CD4-positive, alpha-beta T cell treated with Interleukin-17A for 1 hour (primary cell): ENCODE measurements at places on chromosomes 16 and 17.

DNA sequence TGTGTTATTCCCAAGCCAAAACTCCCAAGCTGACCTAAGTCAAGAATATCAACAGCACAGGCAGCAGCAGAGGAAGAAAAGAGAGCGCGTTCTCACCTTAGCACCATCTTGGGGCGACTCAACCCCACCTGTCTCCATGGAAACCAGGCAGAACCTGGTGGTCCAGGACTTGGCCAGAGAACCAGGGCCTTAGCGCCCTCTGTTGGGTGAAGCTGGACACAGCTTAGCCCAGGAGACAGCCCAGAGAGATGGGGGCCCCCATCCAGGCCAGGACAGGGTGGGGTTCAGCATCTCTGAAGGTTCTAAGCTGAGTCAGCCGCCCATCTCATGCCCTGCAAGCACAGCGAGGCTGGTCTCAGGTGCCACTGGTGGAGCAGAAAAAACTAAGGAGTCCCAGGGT, 60.1 kb upstream of the TMEM132E start:
- DNase-seq: no peak

DNA sequence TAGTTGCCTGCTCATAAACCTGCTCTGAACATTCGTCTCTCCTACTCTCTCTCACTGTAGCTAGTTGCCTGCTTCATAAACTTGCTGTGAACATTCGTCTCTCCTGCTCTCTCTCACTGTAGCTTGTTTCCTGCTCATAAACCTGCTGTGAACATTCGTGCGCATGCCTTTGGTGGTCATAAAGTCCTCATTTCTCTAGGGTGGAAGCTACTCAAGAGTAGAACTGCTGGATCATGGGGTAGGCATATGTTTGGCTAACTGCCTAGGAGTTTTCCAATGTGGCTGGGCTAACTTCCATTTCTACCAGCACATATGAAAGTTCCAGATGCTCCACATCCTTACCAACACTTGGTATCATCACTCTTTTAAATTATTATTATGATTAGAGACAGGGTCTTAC, 174.6 kb upstream of the RPH3AL start:
- no peak for DNase-seq

DNA sequence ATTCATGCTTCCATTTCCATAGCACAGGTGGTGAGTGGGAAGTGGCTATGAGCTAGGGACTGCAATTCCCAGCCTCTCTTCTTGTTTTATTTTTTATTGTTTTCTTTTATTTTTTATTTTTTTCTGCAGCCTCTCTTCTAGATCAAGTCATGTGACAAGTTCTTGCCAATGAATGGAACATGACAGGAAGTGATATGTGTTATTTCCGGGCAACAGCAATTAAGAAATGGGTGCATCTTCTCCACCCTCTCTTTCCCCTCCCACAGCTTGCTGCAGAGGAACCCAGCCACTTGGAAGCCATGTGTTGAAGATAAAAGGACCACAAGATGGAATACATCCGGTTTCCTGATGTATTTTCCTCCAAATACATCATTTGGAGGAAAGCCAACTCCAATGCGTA, 23.6 kb downstream of the IRX5 start:
- no peak for DNase-seq

DNA sequence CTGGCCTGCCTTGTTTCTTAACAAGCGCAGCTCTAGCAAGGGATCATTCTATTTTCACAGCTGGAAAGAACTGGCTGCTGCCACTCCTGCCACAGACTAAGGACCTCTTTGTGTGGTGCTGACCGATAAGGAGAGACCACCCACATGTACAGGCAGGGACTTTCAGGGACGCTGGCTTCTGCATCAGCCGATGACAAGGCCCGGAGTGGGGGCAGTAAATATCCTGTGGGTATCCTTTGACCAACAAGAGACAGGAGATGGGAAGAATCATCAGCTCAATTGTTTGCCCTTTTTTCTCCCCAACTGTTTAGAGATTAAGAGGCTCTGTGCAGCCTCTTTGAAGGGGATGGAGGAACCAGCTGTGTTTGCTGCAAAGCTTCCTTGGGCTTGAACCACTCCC, 9.2 kb upstream of the ITPRIPL2 start:
- no peak for DNase-seq

DNA sequence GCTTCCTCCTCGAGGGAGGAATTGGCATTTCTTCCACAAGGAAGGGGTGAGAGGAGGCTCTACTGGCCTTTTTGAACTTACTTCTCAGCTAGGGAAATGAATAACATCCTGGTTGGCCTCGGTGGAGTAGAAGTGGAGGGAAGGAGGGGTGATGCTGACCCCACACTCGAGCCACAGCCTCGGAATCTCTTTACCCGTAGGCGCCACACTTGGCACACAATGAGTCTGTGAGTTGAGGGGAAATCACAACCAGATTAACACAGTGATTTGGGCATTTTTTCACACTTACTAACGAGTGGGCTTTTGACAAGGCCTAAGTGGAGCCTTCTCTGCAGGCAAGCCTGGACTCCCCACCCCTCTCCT, 47.3 kb upstream of the TBX2 start:
- no peak for DNase-seq

DNA sequence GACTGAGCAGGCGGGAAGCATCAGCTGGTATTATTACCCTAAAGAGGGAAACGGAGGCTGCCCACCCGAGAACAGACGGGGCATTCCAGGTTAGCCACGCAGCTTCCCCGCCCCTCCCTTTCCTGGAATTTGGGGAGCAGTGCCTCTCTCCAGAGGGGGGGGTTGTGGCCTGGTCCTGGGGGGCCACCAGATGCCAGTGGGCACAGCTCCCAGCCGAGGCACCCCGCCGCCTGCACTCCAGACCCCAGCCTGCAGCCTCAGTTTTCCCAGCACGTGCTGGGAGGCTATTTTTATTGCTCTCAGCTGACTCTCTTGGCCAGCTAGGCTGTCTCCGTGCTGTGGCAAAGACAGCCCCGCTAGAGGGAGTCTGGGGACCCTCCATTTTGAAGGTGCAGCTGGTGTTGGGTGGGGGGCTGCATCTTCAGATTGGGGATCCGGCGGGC, 62.7 kb upstream of the GSE1 start:
- no peak for DNase-seq

DNA sequence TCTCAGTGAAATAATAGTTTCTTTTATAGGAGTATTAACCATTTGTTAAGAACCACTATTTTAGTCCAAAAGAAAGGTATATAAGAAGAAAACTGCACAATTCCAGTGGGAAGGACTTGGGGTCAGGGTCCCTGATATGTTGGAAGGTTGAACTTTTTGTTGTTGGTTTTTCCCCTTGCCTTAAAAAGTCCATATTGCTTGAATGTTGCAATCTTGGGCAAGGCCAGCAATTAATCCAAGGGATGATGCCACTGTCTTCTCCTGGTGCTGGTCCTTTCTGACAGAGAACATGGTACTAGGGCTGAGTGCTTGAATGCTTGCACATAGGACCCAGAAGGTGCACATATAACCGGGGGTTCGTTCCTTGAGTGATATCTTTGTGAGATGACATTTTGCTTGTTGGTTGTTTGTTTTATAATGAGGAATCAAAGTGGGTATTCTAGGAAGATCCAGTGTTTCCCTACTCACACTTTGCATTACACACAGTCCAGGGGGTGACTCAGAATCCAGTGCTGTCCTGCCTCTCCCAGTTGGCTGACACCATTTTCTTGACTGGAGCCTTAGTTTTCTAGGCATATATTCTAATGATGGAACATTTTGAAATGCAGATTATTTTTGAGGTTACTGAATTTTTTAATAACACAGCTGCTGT, 54.9 kb downstream of the SIAH1 start:
- DNase-seq: no peak

GRCh38 chr17:74454197-74455024, 12.0 kb upstream of the CD300A start:
- no peak for DNase-seq

DNA sequence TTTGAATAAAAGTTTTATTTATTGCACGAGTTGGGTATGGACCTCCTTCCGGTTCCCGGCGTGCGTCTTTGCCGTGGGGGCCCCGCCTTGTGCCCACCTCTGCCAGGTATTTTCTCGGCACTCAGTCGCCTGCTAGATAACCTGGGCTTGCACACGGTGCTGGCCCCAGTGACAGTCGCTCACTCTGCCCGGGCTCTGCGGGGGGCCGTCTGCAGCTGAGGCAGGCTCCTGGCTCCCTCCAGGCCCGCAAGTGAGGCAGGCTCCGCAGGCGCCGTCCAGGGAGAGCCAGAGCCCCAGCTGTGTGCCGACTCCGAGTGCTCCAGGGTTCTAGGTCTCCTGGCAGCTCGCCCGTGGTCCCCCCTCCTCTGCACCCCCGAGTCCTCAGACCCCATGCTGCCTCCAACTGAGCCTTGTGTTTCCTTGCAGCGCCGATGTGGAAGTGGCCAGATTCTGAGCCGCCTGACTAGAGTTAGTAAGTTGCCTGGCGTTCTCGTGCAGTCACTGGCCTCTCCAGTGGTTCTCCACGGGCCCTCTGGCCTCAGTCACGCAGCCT, 54.7 kb upstream of the PVALEF start:
- no peak for DNase-seq

- DNase-seq: no peak
Measured at GRCh38 chr17:14748036-14748710, 447.3 kb downstream of the HS3ST3B1 start.
